IMR-90 (cell line): ENCODE measurements at places on chromosomes 6 and 20.

DNA sequence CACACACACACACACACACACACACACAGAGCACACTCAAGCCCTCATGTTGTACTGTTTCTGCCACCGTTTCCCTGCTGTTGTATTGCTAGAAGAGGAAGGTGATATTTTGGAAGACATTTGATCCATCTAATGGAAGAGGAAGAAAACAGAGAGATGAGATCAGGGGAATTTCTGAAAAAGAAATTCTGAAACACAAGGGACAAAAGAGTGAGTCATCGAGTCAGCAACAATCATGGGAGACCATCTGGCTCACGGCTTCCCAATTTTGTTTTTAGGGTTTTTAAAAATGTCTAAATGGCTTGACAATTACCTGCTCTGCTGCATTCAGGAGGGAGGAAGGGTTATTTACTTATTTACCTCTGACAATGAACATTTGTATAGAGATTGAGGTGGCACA lies 22.0 kb downstream of the SOX4 start:
- peak; percentile 49 for DNase-seq

DNA sequence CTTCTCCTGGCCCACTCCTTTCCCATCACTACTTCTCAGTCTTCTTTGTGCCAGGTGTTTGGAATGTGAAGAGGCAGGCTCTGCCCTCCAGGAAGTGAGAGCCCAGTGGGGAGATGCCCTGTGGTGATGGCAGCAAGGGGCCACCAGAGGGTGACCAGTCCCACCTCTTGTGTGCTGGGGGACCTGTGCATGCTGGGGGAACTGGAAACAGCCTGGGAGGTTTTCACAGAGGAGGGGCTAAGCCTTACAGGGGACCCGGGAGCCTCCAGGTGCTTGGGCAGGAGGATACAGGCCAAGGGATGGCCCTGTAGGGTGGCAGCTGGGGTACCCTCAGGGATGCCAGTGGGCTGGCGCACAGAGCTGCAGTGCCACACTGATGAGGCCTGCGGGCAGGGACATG lies 72.3 kb downstream of the RAMACL start:
- DNase-seq = peak; percentile 4

- DNase-seq = peak; percentile 10
Observed at GRCh38 chr6:32816746-32817204, at the start of gene HLA-DOB. Gene HLA-DOB, minus strand, starts transcription at chr6:32817002. Its CDS starts 51 bp downstream, at chr6:32816951.

GRCh38 chr6:30884521-30885480 lies 482 bp downstream of the DDR1 start:
- peak; percentile 15 for DNase-seq

- peak; percentile 70 for DNase-seq
Observed at GRCh38 chr20:7859356-7859802, 80.9 kb downstream of the HAO1 start.

- DNase-seq = peak; percentile 46
Observed at GRCh38 chr20:2521369-2522305, 12.9 kb upstream of the ZNF343 start.

- DNase-seq = no peak
Observed at GRCh38 chr6:165181951-165182414, 127.4 kb downstream of the C6orf118 start.

GRCh38 chr20:41392871-41393704 lies 26.5 kb upstream of the EMILIN3 start:
- no peak for DNase-seq

- no peak for DNase-seq
Observed at GRCh38 chr6:139572001-139572400, 197.6 kb upstream of the CITED2 start.

- no peak for DNase-seq
Observed at GRCh38 chr6:46490425-46491200, 636 bp downstream of the RCAN2 start.

DNA sequence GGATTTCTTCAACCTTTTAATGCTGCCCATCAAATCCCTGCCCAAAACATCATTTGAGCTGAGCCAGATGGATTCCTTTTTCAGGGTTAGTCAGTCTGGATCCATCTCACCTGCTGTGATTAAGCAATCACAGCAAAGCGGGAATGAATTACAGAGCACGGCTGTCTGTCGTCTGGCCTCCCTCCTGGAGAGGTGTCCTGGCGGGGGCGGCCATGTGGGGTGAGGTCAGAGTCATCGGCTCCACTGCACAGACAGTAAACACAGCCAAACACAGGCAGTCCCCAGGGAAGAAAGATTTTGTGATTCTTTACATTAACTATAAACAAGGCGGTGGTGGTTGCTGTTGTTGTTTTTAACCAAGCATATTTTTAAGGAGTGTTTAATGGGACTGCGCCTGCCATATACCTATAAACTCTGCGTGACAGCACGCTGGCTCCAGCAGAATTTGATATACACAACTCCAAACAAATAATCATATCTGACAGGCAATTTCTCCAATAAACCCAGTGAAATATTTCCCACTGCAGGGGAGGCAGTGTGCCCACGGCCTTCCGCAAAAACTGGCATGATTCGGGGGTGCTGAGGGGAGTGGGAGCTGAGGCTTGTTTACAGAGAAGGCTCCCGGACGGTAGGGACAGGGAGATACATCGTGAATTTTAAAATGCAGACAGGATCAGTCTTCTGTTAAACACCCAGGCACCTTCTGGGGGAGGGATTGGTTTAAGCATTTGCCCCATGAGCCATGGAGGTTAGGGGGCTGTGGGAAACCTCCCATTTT lies 232.0 kb upstream of the PMEPA1 start:
- no peak for DNase-seq

DNA sequence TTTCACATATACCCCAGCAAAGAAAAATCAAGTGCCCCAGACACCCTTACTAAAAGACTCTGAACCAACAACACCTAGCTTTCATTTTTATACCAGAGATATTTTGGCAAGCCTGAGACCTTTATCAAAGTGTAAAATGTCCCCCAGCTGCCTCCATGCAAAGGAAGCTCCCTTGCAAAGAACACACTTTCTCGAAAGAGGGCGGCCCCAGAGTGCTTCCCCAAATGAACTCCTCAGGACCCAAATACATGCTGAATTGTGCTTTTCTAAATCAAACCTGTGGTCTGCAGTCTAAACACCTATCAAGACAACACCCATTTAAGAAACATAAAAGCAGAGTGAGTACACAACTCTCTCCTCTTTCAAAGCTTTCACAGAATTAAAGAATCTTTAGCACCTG lies 490 bp downstream of the IPCEF1 start:
- DNase-seq = no peak

DNA sequence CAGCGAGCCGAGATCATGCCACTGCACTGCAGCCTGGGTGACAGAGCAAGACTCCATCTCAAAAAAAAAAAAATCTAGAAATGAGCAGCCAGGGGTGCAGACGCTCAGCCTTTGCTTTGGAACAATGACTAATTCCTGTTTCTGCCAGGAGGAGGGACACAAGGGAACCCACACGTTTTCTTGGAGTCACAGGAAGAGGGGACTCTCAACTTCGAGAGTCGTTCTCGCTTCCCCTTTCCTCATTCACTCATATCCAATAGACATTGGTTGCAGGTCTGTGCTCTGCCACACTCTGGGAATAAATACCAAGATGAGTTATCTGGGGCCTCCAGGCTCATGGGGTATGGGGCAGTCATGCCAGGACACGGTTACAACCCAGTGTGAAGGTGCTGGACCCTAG lies 91.5 kb upstream of the RREB1 start:
- DNase-seq = no peak

DNA sequence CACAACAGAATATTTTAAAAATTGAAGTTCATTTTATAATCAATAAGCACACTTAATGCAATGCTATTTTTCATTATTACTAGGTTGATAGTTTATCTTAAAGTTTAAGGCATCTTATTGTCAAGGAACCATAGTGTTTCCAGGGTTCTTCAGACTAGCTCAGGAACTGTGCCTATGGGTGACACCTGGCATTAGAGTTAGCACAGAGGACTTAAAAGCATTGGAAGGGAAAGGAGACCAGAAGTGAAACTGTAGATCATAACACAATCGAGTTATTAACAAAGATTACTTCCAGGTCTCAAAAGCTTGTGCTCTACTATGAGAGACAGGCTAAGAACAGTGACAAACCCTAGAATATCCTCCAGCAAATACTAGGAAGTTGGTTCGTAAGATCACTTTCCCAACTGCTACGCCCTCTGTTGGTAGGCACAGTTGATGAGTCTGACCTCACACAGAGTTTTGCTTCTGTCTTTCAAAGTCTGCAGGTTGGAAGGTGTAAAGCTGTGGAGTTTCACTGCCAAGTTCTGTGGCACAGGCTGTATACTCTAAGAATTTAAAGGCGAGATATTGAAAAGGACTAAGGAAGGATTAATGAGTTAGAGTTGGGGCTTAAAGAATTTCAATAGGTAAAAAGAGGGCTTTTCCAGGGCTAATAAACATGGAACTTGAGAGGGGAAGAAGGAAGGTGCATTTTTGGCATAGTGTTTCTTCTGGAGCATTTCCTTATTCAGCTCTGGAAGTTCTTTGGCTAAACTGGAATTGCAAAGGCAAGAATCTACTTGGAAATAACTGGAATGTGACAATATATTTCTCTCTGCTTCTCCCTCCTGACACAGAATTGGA lies 531.3 kb upstream of the JAG1 start:
- peak; percentile 71 for DNase-seq

- peak; percentile 64 for DNase-seq
Observed at GRCh38 chr6:56649782-56650181, 7.1 kb upstream of the DST start.

DNA sequence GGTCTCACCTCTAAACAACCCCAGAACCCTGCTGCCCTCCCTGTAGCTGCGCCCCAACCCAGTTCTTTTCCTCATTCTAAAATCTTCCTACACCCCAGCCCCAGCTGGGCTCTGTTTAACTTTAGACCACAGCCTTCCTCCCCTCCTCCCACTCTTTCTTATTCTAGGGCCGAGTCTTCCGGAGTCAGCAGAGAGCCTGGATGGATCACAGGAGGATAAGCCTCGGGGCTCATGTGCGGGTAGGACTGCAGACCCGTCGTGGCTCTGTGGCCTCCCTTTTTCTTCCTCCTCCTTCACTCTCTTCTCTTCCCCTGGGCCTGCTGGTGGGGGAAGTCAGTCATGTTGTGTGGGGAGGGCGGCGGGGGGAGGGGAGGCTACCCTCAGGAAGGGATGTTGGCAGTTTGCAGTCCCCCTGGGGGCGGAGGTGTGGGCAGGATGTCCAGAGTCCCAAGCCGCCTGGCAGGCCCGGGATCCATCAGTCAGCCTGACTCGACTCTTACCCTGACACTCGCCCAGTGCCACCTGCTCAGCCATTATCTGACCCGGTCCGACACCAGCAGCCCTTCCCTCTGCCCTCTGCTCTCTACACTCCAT lies 8.1 kb downstream of the CAPN11 start:
- no peak for DNase-seq

DNA sequence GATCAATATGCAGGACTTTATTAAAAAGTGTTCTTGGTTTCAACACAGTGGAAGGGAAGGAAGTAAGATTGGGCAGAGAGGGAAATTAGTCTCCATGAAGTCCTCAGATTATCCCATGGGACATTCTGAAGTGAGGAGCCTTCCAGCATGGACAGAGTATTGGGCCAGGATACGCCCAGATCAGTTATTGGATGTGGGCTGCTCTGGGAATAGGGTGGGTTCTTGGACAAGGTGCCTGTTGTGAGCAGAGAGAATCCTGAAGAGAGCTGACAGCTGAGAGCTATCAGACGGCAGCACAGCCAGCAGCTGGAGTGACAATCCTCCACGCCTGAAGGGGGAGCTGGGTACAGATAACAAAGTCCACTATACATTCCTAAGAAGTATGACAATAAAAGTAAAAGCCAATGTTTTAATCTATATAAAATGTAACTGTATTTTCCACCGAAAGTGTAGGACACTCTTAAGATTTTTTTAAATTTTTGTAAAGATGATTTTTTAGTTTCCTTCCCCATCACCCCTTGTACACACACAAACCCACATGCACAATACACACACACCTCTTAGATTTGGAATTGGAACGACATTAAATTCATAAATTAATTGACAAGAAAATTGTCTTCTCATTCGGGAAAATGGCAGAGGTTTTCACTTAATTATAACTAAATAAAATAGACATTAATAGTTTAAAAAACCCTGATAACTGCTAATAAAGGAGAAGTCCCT lies 107.8 kb downstream of the FBXO5 start:
- no peak for DNase-seq

- no peak for DNase-seq
Observed at GRCh38 chr6:54689620-54690019, 157.0 kb upstream of the FAM83B start.

DNA sequence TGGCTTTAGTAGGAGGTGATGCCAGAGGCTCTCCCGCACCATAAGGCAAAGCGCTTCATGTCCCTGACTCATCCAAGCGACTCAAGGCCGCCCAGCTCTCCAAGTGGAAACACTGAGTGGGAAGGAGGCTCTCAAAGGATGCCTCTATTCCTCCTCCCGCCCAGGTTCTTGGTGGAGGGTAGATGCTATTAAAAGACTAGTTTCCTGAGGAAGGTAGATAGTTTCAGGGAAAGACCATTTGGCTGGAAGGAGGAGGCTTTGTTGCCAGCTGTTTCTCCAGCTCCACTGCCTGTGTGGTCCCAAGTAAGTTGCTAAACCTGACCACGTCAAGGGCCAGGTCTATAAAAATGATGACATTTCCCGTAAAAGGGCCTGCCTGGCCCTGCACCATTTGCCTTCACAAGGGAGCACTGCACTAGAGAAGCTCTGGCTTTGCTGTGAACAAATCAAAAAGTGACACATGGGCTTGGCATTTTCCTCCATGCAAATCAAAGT lies 48.2 kb downstream of the GMDS start:
- peak; percentile 59 for DNase-seq

GRCh38 chr20:3819411-3820047 lies 818 bp upstream of the AP5S1 start:
- DNase-seq = no peak

GRCh38 chr6:105389543-105389942 lies 13.3 kb downstream of the PREP start:
- no peak for DNase-seq

GRCh38 chr6:79202556-79202955 lies 31.9 kb downstream of the HMGN3 start:
- DNase-seq = no peak

- no peak for DNase-seq
Observed at GRCh38 chr6:106372838-106373501, 12.5 kb downstream of the CRYBG1 start.

DNA sequence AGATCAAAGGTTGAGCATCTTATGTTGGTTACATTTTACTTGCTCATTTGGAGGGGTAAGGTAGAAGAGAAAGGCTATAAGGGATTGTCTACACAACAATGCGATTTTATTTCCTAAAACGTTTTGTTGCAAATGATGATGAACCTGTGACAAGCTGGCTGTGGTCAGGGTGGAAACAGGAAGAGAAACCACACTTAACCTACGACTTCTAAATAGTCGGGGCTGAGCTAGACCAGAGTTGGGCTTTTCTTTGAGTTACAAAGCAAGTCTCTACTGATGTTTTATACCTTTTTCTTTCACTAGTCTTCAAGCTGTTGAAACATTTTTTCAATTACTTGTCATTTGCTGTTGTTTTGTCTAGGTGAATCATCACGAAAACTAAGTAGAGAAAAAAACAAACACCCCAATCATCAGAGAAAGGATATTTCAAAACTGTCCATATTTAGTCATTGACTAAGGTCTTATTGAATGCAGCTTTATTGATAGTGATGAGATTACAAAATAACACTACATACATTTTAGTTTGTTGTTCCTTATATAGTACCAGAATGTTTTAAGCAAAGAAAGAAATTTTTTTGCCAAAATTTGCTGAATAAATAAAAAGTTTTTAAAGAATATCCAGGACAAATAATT lies 18.0 kb downstream of the KLHL31 start:
- DNase-seq = no peak
